A549 treated with RU486 at 1 μM for 4 hours (cell line): ENCODE measurements at places on chromosomes 1 and 21. TPM values are rescaled to one million over a fixed set of nuclear protein-coding genes. Genes with fewer than 3 reads are reported as not detected.

The RNF207 gene
- total RNA-seq: 9.8 to 16.6 TPM (median 14.4 TPM) in 5 replicates

The BARHL2 gene
- total RNA-seq: not detected in 5 replicates

The VASH2 gene
- total RNA-seq: 2.6 to 3.8 TPM (median 3.5 TPM) in 5 replicates

The SPATA21 gene
- total RNA-seq: 0.09 TPM in 1 of 5 replicates, not detected in the others

The ACBD6 gene
- total RNA-seq: 55.7 to 59.4 TPM (median 57.7 TPM) in 5 replicates
